ENCODE measurements at places on chromosomes 2 and 18.

DNA sequence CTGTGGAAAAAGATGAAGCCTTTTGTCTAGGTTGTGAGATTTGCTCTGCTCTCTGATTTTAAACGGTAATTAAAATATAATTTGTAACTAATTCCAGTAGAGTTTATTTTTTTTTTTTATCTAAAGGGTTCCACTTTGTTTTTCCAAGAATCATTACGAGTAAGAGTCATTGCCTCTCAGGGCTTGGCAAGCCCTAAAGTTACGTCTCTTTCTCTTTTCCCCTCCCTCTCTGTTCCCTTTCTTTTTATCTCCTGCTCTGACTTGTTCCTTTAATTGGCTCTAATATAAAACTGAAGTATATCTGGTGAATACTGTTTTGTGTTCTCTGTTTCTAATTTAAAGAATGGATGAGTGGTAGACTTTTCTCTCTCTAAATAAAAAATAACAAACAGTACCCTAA, 75.8 kb downstream of the CALCRL start:
- DNase-seq = no peak

GRCh38 chr2:14903709-14904374, 271.3 kb downstream of the LRATD1 start:
- DNase-seq = peak; percentile 31

GRCh38 chr2:45572979-45573378, 38.1 kb downstream of the SRBD1 start:
- DNase-seq = no peak

GRCh38 chr2:178946494-178946893, 103.4 kb downstream of the CCDC141 start:
- DNase-seq = no peak

GRCh38 chr2:28442328-28442727, 49.7 kb downstream of the FOSL2 start:
- DNase-seq = no peak

DNA sequence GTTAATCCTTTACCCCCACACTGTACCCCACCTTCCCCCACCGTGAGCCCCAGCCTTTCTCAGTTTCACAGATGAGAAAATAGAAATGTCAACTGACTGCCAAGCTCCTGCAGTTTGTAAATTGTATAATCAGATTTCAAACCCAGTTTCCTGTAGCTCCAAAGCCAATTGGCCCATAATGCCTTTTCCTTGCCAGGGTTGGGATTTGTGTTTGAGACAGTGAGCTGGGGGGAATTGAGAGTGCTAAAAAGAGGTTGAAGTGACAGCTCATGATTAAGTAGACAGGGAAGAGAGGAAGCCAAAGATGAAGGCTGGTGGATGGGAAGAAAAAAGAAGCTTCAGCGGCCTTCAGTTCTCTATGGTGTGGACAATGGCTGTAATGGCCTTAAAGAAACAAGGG, 10.7 kb downstream of the OSBPL6 start:
- no peak for DNase-seq

DNA sequence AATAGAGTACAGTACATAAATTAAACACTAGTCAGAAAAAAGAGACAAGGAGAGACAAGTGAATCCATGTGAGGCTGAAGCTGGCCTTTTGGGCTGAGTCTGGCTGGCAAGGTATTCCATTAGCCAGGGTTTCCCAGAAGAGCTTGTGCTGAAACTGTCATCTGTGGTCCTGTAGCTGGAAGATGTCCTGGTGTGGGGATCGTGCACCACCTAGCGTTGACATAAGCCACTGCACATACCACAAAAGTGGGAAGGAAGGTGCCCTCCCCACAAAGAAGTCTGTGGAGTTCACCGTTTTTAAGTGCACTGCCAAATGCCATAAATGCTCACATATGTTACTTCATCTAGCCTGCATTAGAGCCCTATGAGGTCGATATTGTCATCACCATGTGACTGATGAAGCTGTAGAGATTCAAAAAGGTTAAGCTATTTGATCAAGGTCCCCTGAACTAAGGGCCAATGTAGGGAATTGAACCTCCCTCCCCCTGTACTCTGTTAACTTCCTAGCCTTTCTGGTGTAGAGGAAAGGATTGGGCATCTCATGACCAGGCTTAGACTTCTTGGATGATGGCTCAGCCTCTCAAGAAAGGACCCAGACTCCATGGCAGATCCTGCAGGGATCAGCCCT, 31.9 kb upstream of the GALNT14 start:
- peak; percentile 27 for DNase-seq

DNA sequence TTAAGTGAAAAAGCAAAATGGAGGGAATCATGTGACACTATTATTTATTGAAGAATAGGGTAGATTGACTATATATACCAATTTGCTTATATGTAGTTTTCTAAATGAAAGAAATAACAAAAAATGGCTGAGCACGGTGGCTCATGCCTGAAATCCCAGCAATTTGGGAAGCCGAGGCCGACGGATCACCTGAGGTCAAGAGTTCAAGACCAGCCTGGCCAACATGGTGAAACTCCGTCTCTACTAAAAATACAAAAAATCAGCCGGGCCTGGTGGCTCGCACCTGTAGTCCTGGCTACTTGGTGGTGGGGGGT, 59.3 kb upstream of the MYCN start:
- DNase-seq = no peak

DNA sequence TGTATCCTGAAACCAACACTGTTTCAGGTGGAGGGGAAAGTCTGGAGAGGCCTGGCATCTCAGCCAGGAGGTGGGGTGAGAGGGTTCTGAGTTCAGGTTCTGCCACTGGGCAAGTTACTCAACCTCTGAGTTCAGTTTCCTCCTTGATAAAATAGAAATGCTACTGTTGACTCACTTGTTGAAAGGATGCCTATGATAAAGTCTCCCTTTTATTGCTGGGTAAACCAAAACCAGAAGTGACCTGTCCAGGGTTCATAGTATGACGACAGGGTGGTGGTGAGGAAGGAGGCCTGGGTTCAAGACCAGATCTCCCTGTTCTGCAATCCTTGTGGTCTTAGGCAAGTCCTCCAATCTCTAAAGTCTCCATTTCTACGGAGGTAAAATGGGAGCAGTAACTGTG, 232.7 kb downstream of the PRKCE start:
- no peak for DNase-seq

DNA sequence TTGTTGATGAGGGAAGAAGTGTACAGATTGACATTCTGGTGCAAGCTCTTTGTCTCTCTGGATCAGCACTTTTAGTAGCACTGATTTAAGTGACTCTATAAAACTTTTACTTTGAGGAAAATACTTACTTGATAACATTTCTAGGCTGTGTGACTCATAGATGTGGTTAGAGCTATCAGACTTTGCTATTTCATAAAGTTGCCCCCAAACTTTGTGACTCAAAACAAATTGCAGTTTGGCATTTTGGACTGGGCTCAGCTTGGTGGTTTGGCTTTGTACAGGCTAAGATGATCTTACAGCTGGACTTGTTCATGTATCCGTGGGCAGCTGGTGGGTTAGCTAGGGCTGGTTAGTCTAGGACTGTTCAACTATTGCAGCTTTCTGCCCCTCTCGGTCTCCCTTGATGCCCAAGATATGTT, 42.1 kb upstream of the GLS start:
- DNase-seq = no peak

All from stimulated activated CD4-positive, alpha-beta T cell treated with anti-CD3 and anti-CD28 coated beads, Interleukin-12 subunit alpha, Interleukin-12 subunit beta, amount 100 ng/mL, for 4 hours (primary cell).